ENCODE measurements at places on chromosomes 3 and 15.

DNA sequence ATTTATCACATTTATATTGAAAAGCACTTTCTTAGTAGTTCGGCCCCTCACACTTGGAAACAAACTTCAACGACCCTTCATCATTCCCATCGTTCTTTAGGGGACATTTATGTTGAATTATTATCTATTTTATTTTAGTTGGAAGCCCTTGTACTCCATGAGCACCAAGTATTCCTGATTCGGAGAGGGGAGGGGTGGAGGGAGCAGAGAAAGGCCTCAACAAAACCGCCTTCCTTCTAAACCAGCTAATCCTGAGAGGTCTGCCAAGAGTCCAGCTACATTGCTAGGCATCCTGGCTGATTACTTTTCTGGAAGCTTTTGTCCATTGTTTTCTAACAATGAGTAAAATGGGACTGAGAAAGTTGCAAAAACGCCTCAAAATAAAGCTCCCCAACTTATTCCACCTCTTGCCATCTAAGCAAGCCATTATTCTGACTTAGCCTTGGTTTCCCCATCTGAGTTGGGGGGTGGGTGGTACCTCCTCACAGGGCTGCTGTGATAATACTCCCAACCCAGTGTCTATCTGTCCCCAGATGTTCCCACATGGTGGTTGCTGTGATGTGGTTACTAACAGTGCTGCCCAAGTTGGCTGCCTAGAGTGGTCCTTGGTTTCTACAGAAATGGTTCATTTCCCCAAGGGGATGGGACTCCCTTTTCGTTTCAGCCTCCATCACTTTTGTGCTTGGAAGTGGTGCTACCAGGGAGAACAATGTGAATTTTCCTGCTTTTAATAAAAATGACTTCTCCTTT lies 1.2 kb upstream of the TMEM158 start:
- H3K4me1 ChIP-seq: peaks cover 2% of the 10 kb centered on the region
- no peaks in the 10 kb centered on the region for H3K36me3 ChIP-seq
- H3K27ac ChIP-seq: no peak overlapping the region
- no peak overlapping the region for H3K4me3 ChIP-seq
- H3K27me3 ChIP-seq: no peaks in the 10 kb centered on the region

- no peak for DNase-seq
- peaks cover 9% of the 10 kb centered on the region for H3K4me1 ChIP-seq
- no peaks in the 10 kb centered on the region for H3K36me3 ChIP-seq
- H3K4me3 ChIP-seq: no peak overlapping the region
These were observed 783.6 kb downstream of the PDCD6IP start for GRCh38 chr3:34582055-34582454.

GRCh38 chr15:40926659-40927494 lies 2.3 kb upstream of the DLL4 start:
- no peak overlapping the region for H3K27ac ChIP-seq
- H3K36me3 ChIP-seq: no peaks in the 10 kb centered on the region
- H3K4me3 ChIP-seq: no peak overlapping the region
- peaks cover 8% of the 10 kb centered on the region for H3K27me3 ChIP-seq
- no peak for DNase-seq

GRCh38 chr3:22296601-22297000 lies 545.6 kb upstream of the ZNF385D start:
- no peaks in the 10 kb centered on the region for H3K36me3 ChIP-seq
- H3K4me1 ChIP-seq: no peaks in the 10 kb centered on the region
- no peak overlapping the region for H3K4me3 ChIP-seq
- DNase-seq: no peak

- H3K36me3 ChIP-seq: peaks cover 5% of the 10 kb centered on the region
- no peaks in the 10 kb centered on the region for H3K27me3 ChIP-seq
- H3K4me3 ChIP-seq: no peak overlapping the region
- no peaks in the 10 kb centered on the region for H3K4me1 ChIP-seq
These were observed 7.7 kb downstream of the SNX4 start for GRCh38 chr3:125512135-125512920.

DNA sequence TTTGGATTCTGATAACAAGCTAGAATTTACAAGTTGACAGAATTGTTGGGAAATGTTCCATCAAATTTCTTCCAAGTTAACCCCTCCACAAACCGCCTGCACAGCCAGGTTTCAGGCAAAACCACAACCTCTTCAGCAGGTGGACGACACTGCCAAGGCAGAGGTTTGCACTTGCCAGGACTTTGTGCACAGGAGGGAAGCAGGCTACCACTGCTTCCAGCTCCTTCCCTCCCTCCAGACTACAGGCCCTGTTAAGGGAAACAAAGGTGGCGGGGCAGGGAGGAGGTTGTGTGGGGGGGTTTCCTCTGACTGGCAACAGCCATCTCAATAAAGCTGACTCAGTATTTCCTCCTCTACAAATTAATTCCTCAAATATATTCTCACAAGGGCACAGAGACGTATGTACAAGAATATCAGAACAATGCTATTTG lies 42.2 kb downstream of the TBC1D2B start:
- H3K4me3 ChIP-seq: no peak overlapping the region
- peak overlapping the region; percentile 56 for H3K27ac ChIP-seq
- H3K4me1 ChIP-seq: peaks cover 20% of the 10 kb centered on the region
- H3K36me3 ChIP-seq: peaks cover 18% of the 10 kb centered on the region

DNA sequence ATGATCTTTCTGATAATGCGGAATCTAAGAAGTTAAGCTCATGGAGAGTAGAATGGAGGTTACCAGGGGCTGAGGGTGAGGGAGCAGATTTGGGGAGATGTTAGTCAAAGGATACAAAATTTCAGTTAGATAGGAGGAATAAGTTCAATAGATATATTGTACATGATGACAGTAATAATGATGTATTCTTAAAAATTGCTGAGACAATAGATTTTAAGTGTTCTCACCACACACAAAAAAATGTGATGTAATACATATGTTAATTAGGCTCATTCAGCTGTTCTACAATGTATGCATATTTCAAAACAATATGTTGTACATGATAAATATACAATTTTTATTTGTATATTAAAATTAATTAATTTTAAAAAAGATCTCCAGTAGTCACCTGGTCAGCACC lies 81.4 kb downstream of the PGPEP1L start:
- DNase-seq: no peak
- no peak overlapping the region for H3K4me3 ChIP-seq
- no peaks in the 10 kb centered on the region for H3K27me3 ChIP-seq
- peaks cover 74% of the 10 kb centered on the region for H3K36me3 ChIP-seq

DNA sequence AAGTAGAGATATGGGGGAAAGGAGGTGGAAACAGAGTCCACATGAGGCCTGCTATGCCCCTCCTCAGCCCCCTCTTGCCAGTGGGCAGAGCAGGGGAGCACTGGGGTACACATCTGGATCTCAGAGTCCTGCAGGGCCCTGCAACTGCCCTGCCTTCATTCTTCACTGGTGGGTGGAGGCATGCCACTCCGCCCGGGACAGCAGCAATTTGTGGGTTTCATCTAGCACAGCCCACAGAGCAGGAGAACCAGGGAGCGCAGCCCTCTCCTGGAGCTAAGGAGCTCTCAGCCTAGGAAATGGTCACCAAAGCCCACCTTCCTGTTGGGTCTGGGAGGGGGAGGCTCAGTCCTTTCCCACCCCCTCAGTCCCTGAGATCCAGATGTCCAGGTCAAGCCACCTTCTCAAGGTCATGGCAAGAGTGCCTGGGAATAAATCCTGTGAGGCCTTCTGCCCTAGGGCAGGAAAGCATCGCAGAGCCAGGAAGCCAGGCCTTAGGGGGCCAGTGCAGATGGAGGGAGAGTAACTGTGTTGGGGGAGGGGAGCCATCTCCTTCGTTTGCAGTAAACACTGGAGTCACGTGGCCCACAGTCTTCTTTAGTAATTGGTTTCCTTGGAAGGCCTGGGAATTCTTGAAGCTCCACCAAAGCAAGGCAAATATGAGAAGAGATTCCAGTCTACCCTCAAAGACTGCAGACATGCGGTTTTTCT lies 31.0 kb downstream of the ANP32A start:
- no peak overlapping the region for H3K27ac ChIP-seq
- peaks cover 7% of the 10 kb centered on the region for H3K4me1 ChIP-seq
- no peak for DNase-seq
- H3K27me3 ChIP-seq: no peaks in the 10 kb centered on the region
- peaks cover 7% of the 10 kb centered on the region for H3K36me3 ChIP-seq

DNA sequence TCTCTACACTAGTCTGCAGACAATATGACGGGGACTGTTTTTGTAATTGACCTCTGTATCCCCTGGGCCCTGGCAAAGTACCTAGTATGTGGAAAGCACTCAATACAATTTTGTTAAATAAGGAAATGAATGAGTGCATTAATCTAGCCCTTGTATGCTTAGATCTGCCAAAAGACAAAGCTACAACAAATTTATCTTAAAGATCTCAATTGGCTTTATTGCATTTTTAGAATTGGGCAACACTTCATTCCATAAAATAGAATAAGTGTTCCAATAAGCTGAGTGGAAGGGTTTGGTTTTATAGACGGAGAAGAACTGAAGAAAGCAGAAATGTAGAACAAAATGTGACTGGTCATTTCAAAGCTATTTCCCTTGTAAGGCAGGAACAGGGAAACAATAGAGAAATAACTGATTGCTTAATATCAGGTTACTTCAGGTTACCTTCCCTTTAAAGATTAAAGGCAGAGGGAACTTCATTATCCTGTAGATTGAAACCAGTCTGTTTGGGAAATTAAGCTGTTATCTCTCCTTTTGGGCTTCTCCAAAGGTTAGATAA lies 108.3 kb upstream of the MME start:
- H3K27me3 ChIP-seq: no peaks in the 10 kb centered on the region
- no peaks in the 10 kb centered on the region for H3K36me3 ChIP-seq
- peaks cover 9% of the 10 kb centered on the region for H3K4me1 ChIP-seq
- no peak overlapping the region for H3K27ac ChIP-seq
- DNase-seq: no peak

Measured in ascending aorta (tissue), 2 donors.